CD4-positive, alpha-beta T cell treated with Interleukin-6 at 100 ng/mL for 8 hours (primary cell): ENCODE measurements at places on chromosomes 3 and 15.

DNA sequence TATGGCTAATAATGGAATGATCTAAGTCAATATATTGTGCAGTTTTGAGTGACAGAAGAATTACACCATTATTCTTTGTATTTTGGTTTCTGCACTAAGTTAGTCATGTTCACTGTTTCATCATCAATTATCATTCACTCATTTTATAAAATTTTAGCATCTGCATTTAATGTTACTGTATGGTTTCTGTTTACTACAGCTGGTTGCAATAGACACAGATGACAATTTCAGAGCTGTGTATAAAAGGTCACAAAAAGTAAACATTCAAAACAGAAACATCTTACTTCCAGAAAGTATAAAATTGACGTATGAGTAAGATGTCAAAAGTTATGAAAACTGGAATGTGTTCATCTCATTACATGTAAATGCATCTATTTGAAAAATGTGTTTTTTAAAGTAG lies 111.1 kb upstream of the GBE1 start:
- DNase-seq, result no peak

DNA sequence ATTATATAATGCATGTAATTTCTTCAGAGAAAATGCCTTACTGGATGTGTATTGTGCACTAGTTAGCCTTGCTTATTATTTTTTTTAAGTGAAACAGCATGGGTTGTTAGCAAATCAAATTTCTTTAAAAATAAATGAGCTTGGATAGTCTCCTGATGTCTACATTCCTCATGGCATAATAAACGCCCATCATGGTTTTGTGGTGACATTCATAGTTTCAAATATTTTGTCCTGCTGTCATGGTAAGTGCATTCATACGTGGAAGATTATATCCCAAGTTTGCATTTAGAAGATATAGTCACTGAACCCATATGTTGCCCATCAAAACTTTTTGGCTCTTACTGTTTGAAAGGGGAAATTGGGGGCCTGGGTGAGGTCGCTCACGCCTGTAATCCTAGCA lies 130.7 kb downstream of the ALCAM start:
- DNase-seq, result no peak

GRCh38 chr3:51353131-51353530 lies 32.0 kb upstream of the MANF start:
- DNase-seq, result no peak

GRCh38 chr3:16048435-16049318 lies 125.8 kb upstream of the GALNT15 start:
- peak; percentile 49 for DNase-seq

GRCh38 chr3:143182866-143183664 lies 63.5 kb downstream of the CHST2 start:
- DNase-seq, result no peak
